Bronchus fibroblast of lung (primary cell): ENCODE measurements at places on chromosomes 2 and 18. TPM values are rescaled to one million over a fixed set of nuclear protein-coding genes. Genes with fewer than 3 reads are reported as not detected.

The MARCHF7 gene
- 79.8 and 88.3 TPM in 2 replicates for total RNA-seq

The CNRIP1 gene
- 61.2 and 62.9 TPM in 2 replicates for total RNA-seq

The CLEC4F gene
- total RNA-seq: not detected in 2 replicates

The PDCD1 gene
- total RNA-seq: not detected in 2 replicates

The SATB2 gene
- 2.5 and 3.2 TPM in 2 replicates for total RNA-seq

The COLEC11 gene
- 0.50 and 0.59 TPM in 2 replicates for total RNA-seq

The GKN1 gene
- not detected in 2 replicates for total RNA-seq

The SNORC gene
- total RNA-seq: 1.5 and 9.9 TPM in 2 replicates

The RUFY4 gene
- not detected in 2 replicates for total RNA-seq

The RIT2 gene
- not detected in 2 replicates for total RNA-seq

The KCNIP3 gene
- total RNA-seq: 2.0 and 2.5 TPM in 2 replicates

The TMEM182 gene
- total RNA-seq: 1.7 and 1.9 TPM in 2 replicates

The GEN1 gene
- 6.8 and 13.8 TPM in 2 replicates for total RNA-seq

The RNF149 gene
- 16.1 and 21.9 TPM in 2 replicates for total RNA-seq

The COL3A1 gene
- 583 and 652 TPM in 2 replicates for total RNA-seq
